Natural killer cell treated with Interleukin-12 subunit alpha and Interleukin-12 subunit beta and Interleukin-15 and Interleukin-18, amount 100 ng/mL, for 72 hours (primary cell): ENCODE measurements at places on chromosomes 13 and 19. TPM values are rescaled to one million over a fixed set of nuclear protein-coding genes. Genes with fewer than 3 reads are reported as not detected.

DNA sequence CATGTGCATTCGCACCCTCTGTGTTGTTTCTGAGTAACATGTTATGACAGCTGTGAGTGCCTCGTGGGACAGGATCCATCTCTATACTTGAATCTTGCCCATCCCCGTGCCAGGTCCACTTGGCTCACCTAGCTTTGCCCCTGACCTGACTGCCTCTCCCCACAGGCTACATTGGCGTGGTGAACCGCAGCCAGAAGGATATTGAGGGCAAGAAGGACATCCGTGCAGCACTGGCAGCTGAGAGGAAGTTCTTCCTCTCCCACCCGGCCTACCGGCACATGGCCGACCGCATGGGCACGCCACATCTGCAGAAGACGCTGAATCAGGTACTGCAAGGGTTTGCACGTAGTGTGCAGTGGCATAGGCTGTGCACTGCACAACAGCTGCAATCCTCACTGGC lies 53.2 kb downstream of the TMED1 start:
- no peak for DNase-seq

DNA sequence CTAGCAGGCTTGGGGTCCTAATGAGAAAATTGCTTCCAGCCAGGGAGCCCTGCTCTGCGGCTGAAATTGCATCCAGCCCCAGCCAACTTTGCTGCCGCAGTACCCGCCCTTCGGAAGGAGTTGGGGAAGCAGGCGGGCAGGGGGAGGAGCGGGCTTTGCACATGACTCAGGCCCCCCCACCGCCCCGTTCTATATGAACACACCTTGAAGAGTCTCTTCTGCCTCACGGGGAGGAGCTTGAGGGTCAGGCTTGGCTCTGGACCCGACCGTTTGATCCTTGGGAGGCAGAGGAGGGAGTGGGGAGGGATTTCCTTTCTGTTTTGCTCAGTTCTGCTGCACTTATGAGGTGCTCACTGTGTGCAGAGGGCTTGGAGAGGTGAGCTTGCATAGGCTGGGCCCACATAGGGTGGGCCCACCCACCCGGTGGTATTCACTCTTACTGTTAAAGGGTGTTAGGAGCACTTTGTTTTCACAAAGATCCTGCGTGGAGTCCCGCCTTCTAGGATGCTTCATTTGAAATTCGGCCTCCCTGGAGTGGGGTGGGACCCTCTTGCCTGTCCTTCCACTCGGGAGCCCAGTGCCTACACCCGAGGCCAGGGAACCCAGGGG lies 46.5 kb downstream of the LYL1 start:
- no peak for DNase-seq

Gene GGACT
- 4.2 TPM for total RNA-seq

GRCh38 chr13:75385708-75386083 lies 96.3 kb downstream of the TBC1D4 start:
- DNase-seq, result no peak

DNA sequence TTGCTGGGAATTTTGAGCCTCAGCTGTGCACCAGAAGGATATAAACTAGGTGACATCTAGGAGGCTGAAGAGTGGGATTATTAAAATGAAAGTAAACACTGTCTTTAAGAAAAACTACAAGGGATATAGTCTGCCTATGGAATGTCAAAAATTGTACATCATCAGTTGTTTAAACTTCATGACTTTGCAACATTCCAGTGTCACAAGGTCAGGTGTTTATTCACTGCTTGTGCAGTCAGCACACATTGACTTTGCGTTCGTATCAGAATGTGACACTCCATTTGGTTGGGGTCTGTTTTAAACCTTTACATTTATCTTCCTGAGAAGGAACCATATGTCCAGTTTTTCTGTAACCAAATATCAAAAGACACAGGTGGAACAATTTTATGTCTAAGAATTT lies 85.6 kb downstream of the KL start:
- DNase-seq, result no peak

GRCh38 chr19:2255112-2255845 lies 938 bp downstream of the JSRP1 start:
- DNase-seq, result no peak

Gene ACER1
- not detected for total RNA-seq

Gene TICAM1
- 47.0 TPM for total RNA-seq

GRCh38 chr13:112202266-112202665 lies 135.3 kb downstream of the SOX1 start:
- no peak for DNase-seq

DNA sequence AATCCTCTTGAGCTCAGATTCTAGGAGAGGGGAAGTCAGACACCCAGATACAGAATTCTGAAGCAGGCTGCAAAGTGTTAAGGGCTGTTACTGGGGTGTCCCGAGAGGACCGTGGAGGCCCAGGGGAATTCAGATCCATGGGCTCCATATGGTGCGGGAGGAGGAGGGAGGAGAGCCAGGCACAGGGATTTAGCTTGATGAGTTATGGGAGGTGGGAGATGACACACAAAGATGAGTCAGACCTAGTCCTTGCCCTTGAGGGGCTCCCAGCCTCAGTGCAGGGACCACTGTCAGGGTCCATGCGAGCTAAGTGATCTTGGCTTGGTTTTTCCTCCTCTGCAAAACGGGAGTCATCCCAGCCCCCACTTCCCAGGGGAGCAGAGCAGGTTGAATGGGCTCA lies 14.4 kb upstream of the GIPR start:
- no peak for DNase-seq

Gene ZFP28
- 0.64 TPM for total RNA-seq

DNA sequence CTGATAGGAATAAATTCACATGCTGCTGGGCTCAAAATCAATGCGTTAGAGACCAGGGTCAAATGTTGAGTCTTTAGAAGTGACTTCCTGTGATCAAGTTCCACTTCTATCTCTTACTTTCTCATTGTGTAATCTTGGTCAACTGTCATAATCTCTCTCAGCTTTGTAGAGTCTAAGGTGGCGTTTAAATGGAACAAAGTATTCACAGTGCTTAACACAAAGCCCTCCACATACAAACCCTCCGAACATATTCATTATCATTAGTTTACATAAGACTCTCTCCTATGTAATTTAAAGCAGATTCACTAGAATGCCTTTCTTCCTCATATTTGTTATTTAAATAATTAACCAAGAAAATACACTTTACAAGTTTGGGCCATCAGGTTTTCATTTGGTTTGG lies 1044.1 kb downstream of the EFNB2 start:
- DNase-seq, result no peak

Gene ZNF28
- 11.3 TPM for total RNA-seq

GRCh38 chr19:35757231-35757748 lies 461 bp upstream of the HSPB6 start:
- no peak for DNase-seq

Gene GPR12
- not detected for total RNA-seq

DNA sequence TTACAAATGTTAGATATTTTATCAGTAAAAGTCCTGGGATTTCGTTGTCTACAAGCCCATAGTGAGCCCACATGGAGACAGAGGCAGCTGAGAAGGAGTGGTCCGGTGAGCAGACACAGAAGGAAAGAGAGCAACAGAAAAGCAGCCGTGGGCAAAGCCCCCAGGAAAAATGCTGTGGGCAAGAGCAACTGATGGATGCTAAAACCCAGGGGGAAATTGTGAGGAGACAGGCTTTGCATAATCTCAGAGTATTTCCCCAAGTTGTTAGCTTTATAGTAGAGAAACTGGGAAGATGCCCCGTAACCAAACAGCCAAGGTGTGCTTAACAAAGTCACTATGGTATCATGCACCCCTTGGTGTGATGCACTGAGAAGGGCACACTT lies 35.1 kb downstream of the GJA3 start:
- no peak for DNase-seq
